ENCODE measurements at places on chromosomes 2 and 18.
A peak's percentile ranks its signal among the peaks of the same experiment; 100 is the strongest.

DNA sequence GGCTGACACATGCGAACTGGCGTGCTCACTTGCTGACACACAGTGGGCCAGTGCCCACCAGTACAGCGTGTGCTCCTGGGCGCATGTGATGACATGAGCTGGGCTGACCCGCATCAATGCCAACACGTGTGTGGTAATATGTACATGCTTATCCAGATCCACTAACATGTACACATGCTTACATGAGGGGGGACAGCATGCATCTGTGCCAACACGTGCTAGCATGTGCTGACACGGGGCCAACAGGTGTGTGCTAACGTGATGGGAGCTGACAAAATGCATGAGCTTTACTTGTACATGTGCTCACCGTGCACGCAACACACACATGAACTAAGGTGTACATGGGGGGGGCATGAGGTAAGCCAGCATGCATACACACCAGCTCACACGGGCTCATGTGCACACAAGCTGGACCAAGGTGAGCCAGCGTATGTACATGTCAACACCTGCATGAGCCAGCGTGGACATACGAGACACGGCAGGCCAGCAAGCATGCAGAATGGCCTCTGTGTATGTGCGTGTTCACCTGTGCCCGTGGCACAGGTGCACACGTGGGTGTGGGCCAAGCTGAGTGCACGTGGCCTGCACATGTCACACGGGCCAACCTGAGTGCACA, 28.5 kb downstream of the GPC1 start:
- DNase-seq = peak; percentile 5

GRCh38 chr2:68368654-68369336, 3.7 kb downstream of the PLEK start:
- DNase-seq = peak; percentile 67

DNA sequence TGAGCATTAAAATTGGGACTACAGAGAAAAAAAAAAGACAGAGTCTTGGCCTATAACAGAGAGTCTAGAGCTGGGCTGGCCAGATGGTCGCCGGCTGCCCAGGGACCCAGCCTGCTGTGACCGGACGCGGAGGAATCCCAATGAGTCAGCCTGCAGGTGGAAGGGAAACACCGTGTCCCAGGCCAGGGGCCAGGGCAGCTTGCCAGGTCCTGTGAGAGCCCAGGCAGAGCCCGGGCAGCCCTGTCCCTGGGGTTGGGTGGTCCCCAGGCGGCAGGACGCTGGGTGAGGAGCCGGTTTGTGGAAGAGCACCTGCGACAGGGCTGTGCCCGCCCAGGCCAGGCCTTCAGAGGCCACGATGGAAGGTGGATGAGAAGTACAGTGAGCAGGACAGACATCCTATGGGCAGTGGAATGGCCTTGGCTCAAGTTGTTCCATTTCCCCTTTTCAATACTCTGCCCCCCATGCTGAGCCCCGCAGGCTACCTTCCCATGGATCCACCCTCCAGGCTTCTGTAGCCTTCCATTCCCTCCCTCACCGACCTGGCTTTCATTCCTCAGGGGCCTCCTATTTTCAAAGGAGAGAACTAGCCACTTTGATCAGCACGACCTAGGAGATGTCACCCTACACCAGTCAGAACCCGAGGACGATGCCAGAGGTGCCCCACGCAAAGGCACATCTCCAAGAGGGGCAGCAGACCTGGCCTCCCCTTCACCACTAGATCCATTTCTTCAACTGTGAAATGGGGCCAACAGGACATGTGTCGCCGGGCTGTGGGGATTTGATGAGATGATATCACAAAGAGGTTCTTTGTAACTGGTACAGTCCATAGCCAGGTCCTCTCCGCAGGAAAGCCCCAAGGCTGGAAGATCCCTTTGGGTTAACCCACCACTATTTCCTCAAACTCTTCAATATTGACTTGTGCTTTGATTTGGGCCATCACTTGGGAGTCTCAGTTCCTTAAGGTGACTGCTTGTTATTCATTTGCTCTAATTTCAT, 87.5 kb downstream of the POLR1A start:
- peak; percentile 21 for DNase-seq

GRCh38 chr18:61719671-61720070, 173.1 kb downstream of the RNF152 start:
- no peak for DNase-seq

GRCh38 chr2:202157211-202157990, 81.0 kb downstream of the SUMO1 start:
- DNase-seq = no peak

DNA sequence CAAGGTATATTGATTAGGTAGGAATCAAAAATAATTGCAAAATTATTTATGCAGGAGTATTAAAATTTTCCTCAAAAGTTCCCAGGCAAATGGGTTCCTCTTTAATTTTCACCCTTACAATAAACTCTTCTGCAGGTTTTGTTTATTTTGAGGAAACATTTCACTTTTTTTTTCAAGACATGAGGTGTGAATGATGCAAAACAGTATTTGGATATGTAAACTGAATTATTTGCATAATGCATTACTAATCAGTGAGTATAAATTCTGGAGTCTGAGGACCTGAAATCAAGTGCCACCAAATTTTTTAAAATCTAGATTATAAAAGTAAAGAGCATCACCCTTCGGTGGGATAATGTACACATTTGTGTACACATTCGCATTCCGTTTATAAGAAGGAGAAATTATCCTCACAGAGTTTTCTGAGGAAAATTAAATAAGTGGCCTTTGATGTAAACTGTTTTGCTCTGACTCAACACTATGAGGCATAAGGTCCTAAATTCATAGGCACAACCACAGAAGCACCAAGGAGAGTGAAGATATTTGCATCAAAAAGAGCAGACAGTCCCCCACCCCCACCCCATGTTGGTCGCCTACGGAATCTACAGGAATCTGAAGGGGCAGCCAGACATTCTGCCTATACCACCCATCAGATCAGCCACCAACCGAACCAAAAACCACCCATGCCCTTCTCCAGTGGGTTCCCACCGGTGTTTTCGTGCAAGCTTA, 33.1 kb downstream of the BCL11A start:
- no peak for DNase-seq

GRCh38 chr18:55819448-55819847, 231.5 kb upstream of the TCF4 start:
- DNase-seq = no peak

GRCh38 chr2:174198846-174199564, 49.3 kb downstream of the OLA1 start:
- no peak for DNase-seq

DNA sequence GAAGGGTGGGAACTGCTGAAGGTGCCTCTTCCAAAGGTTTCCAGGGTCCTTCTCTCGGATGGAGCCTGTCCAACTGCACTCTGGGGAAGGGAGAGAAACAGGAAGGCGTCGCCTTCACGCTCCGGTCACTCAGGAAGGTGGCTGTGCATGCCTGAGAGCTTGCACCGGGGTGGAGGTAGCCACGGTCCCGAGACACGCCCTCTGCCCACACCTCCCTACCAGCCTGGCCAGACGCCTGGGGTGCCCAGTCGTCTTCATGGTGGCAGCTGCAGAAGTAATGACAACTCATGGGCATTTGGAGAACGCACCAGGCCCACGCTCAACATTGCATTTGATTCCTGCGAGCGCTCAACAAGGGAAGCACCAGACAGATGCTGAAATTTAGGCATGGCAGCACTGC, 59.9 kb downstream of the ADNP2 start:
- DNase-seq = no peak

GRCh38 chr2:117712684-117713083, 101.8 kb upstream of the DDX18 start:
- no peak for DNase-seq

DNA sequence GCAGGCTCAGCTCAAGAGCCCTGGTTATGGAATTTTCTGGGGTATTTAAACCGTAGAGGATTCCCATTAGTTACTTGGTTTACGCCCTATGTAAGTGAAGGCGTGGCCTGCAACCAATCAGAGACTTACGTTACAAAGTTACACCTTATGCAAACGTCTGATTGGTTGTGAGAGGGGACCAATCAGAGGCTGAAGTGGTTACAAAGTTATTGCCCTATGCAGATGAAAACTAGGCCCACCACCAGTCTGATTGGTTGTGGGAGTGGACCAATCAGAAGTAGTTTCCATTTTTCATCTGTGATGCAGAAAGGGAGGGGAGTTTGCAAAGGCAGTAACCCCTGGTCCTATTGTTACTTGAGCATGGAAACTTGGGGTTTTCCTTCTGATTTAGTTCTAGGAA, 49.1 kb downstream of the DLGAP1 start:
- DNase-seq = no peak

DNA sequence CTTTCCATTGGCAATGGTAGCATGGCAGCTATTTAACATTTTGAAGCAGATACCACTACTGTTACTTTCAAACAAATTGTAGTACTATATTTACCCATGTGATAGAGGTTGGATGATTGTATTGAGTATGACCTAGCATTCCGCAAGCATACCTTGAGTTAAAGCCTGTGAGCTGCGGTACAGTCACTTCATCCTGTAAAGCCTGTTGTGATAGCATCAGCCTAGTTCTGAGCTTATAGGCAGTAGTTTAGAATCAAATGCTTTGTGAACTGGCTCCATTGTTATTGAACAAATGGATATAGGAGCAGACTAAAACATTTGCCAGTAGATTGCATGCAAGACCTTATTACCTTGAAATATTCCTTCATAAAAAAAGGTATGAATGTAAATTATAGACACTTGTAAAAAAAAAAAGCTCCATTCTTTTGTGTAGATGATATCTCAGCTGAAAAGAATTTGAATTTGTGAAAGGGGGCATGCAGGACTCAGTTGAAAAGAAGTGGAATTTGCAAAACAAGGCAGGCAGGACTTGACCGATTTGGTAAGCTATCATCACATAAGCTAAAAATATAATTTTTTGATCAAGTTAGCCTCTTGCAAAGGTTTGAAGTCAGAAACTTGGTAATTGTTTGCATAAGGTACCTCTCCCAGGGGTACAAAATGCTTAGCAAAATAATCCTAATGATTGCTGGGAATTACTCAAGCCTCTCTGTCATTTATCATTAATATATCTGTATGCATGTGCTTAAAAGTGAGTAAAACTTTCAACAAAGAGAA, 138.5 kb upstream of the ITGA4 start:
- no peak for DNase-seq

GRCh38 chr2:29065068-29065811, 9.1 kb downstream of the PCARE start:
- peak; percentile 46 for DNase-seq

GRCh38 chr2:23021311-23022120, 363.5 kb upstream of the KLHL29 start:
- no peak for DNase-seq

- DNase-seq = no peak
Observed at GRCh38 chr2:24121469-24121868, 1.7 kb downstream of the PFN4 start.

DNA sequence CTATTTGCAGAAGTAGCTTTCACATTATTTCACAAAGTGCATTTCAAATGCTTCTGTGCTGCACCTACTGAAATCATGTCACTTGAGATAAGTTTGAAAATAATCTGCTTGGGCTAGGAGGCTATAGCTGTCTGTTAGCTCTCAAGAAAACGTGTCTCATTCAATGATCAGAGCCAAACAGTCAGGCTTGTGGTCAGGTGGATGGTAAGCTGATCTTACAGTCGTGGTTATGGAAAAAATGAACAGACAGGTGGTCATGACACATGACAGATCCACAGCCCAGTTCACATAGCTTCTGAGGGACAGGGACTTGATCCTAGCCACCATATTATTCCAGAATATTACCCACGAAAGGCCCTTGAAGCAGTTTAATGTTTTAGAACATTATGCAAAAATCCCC, 26.5 kb upstream of the RFX8 start:
- DNase-seq = no peak

- no peak for DNase-seq
Observed at GRCh38 chr2:118635891-118636290, 211.6 kb downstream of the EN1 start.

DNA sequence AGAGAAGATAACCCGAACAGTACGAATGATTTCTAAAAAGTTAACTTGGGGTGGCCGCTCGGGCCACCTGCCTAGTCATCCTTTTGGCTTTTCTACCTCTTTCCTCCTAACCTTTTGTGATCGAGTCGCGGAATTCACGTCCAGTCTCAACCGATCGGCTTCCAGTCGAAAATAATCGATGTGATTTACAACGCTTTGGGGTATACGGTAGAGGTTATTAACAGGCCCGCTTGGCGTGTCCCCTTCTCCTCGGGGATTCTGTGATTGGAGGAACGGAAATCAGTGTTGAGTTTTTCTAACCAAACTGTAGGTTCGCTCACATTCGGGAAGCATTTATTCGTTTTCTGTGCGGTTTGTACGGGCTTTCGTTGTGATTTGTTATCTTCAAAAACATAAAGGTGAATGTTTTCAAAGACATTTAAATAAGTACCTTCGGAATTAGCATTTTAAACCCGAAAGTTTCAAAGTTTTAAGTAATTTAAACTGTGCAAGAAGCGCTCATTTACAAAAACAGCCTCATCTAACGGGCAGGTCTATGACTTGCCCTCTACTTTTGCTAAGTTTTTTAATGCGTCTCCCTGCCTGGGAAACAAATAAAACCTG, 588 bp upstream of the FOXI3 start:
- no peak for DNase-seq

DNA sequence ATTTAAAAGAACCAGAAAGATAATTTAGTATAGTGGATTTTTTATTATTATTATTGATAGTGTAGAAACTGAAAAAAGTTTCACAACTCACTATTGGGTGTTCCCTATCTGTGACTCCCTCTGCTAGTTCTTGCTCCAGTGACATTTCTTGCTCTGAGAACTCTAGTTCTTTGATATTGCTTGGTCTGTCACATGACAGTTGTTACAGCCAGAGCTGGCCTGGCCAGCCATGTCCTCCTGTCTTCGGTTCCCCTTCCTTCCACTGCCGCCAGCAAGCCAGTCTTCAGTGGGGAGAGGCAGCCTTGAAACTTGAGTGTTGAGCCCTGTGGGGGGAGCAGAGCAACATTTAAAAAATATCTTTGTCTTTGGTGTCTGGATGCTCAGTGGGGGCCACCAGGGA, 7.6 kb upstream of the THOC1 start:
- no peak for DNase-seq

DNA sequence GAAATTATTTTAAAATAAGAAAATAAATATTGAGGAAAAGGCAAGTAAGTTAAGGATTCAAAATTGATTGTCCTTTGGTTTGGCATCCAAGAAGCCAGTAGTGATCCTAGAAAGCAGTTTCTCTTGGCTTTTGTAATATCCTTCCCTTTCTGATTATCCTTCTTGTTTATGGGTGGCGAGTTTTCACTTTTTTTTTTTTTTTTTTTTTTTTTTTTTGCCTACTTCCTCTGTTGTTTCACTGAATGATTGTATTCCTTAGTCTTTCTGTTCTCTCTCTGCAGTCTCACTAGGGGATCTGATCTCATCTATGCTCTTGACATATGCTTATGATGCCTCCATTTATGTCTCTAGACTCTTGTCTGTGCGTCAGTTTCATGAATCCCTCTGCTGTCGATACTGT, 4.2 kb downstream of the NAPG start:
- DNase-seq = no peak

Data from posterior cingulate gyrus (tissue), 11 donors.